SK-N-SH (cell line): ENCODE measurements at places on chromosomes 11 and 22.

DNA sequence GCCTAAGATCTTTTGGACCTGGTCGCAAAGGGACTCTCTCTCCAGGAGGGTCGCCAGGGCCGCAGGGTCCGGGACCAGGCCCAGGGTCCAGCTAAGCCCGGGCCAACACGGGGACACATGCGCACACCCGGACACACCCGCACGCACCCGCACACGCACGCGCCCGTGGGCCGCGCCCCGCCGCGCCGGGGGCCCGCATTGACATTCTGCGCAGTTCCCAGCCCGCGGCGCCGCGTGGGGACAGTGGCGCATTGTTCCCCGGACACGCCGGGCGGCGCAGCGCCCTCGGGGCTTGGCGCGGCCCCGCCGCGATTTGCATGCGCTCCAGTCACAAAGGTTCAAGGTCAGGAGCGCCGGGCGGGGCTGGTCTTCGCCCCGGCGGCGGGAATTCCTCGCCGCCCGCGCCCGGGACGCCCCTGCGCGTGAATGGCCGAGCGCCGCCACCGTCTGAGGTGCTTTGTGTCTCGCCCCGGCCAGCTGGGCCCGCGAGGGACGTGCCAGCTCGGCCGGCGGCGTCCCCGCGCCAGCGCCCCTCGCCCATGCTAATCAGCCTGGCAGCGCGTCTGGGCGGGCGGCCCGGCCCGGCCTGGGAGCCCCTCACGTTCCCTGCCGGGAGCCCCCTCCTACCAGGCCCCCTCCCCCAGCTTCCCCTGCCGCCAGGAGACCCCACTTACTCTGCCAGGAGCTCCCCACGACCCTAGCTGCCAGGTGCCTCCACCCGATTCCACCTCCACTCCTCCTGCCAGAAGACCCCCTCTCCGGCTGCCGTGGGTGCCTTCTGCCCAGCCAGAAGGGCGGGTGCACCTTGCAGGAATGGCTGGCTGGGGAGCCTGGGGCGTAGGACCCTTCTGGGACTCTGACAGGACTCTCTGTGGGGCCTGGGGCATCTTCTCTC is 50.5 kb upstream of the WNT7B start:
- no peak for DNase-seq

DNA sequence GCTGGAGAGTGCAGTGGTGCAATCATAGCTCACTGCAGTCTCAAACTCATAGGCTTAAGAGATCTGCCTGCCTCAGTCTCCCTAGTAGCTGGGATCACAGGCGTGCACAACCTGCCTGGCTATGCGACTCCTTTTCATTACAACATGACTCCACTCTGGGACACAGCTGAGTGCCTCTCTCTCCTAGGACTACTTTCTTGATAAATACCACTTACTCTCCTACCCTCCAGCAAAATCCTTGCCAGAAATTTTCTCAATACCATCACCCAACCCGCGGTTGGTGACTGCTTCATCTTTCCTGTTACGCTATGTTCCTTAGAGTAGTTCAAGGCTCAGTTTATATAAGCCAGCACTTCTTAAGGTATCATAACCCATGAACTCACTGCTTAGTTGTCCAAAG is 26.9 kb downstream of the ARFGAP3 start:
- no peak for DNase-seq

- DNase-seq = no peak
Observed at GRCh38 chr11:59365232-59366018, 6.7 kb downstream of the OR5AN1 start.

GRCh38 chr11:77089004-77089545 is 13.6 kb upstream of the OMP start:
- no peak for DNase-seq

DNA sequence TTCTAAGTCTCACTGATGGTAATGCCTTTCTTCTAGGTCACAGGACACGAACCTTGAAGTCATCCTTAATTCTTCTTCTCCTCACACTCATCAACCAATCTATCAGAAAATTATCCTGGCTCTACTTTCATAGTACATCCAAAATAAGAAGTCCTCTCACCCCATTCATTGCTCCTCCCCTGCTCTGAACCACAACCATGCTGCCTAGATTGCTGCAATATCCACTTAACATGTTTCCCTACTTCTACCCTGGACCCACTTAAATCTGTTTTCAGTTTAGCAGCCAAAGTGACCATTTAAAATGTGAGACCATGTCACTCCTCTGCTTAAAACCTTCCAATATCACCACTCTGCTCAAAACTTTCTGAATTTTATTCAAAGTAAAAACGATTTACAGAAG is 445.9 kb upstream of the FAT3 start:
- no peak for DNase-seq

GRCh38 chr11:120268686-120269085 is 28.7 kb downstream of the POU2F3 start:
- no peak for DNase-seq

- DNase-seq = peak; percentile 46
Observed at GRCh38 chr22:31229402-31230079, 17.4 kb downstream of the LIMK2 start.

DNA sequence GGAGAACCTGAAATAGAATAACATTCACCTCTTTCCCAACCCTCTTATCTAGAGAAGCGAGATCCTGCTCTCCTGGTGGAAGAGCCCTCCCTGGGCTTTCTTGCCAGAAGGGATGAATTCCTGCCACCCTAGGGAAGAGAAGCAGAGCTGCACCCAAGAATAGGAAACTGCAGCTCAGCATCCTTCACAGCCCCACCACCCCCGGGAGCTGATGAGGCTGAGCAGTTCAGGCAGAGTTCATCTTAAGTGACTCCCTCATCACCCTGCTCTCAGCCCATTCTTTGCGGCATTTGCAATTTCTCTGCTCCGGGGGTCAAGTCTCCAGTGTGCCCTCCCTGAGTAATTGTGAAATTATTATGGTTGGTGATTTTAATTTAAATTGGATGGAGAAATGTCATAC is 514.9 kb downstream of the BUD13 start:
- DNase-seq = no peak

GRCh38 chr11:46912526-46913150 is 5.7 kb downstream of the LRP4 start:
- DNase-seq = peak; percentile 52

DNA sequence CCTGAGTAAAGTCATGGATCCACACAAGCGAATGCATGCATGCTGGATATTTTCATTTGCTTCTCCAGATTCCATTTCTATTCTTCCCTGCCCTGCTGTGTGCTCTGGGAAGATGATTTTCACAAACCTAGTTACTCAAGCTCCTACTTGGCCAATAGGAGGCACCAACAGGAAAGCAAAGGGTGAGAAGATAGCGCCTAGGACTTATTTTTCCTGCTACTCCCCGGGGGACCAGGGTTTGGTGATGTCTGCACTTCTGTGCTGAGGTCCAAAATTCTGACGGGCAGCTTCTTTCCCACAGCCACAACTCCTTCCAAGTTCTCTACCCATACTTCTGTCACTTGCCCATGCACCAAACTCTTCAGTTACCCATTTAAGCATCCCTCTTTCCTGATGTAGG is 509.3 kb upstream of the TENM4 start:
- DNase-seq = no peak

- DNase-seq = no peak
Observed at GRCh38 chr11:73099512-73100266, 42.4 kb downstream of the FCHSD2 start.

DNA sequence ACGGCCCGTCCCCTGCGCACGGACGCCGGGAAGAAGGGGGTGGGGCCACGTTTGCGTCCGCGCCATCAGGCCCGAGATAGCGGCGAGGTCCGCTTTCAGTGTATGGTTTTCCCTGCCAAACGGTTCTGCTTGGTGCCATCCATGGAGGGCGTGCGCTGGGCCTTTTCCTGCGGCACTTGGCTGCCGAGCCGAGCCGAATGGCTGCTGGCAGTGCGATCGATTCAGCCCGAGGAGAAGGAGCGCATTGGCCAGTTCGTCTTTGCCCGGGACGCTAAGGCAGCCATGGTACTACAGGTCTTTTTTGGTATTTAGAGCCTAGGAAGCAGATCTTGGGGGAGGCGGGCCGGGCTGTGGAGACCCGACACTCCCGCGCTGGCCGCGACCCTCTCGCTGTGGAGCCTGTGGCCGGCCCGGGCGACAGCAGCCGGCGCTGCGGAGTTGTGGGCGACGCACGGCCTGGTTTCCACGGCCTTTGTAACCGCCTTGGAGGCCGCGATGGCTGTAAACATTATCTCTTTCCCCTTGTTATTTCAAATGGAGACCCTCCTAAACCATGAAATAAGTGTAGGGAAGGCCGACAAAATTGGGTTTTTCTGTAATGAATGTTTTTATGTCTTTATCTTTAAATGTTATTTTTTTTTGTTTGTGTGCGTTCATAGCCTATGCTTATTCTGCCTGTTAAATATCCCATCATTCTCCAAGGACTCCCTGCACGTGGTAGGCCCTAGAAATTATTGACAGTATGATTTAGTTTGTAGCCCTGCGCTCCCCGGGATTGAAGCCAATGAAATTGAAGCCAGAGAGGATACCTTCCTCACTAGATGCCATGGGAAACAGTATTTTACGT is at the start of gene AASDHPPT:
AASDHPPT (plus strand) TSS at position 54 of the 847 bp plus-strand sequence; CDS start at position 103, 49 bp downstream.
- peak; percentile 24 for DNase-seq

DNA sequence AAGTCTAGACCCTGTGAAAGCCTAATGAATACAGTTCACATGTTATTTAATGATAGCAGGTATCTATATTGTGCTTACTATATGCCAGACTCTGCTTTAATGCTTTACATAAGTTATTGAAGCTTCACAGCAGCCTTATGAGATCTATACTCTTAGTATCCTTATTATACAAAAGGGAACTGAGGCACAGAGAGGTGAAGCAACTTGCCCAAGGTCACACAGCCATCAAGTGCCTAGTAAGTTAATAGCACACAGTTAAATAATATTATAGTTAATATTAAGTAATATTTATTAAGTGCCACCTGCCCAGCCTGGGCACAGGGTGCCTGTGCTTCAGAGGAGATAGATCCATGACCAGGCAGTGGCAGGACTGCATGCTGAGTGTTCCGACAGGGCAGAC is 78.1 kb downstream of the TP53I11 start:
- no peak for DNase-seq

- DNase-seq = no peak
Observed at GRCh38 chr22:40533712-40534378, 102.7 kb downstream of the MRTFA start.

DNA sequence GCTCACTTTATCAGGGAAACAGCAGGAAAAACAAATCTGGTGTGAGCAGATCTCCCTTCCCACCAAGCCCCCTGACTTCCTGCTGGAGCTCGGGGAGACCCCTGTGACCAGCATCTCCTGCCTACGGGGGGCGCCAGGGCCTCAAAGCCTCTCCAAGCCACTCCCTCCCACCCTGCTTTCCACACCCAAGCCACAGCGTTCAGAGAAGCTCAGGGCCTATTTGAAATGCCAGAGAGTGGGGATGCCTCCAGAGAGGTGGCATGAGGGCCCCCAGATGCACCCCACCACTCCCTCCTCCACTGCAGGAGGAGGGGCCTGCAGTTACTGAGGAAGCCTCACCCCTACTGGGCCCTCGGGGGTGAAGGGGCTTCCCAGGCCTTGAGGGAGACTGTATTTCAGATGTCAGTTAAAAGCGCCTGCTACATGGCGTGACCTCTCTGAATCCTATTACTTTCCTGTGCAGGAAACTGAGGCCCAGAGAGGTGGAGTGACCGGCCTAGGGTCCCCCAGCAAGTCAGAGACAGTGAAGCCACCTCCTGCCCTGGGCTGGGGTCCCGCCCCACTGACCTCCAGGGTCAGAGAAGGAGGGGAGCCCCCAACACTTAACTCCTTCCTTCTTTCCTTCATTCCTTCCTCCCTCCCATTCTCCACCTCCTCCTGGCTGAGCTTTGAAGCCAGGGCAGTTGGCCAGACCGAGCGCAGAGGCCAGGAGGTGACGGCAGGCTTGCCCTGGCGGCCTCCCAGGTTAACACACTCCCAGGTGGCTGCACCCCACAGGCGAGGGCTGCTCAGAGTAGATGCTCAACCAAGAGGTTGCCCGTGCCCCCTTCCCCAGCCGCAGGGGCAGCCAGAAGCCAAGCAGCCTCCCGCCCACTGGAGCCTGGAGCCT is 6.0 kb upstream of the CDKN1C start:
- DNase-seq = peak; percentile 67

DNA sequence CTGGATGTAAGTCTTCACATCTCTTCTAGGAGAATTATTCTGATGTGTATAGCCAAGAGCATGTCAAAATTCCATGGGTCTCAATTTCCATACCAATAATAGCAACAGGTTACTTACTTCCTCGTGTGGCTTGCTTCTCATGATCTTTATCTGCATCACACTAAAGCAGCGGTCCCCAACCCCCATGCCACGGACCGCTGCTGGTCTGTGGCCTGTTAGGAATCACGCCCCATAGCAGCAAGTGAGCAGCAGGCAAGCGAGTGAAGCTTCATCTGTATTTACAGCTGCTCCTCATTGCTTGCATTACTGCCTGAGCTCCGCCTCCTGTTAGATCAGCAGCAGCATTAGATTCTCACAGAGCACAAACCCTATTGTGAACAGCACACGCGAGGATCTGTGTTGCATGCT is 28.9 kb upstream of the SLC25A1 start:
- no peak for DNase-seq

DNA sequence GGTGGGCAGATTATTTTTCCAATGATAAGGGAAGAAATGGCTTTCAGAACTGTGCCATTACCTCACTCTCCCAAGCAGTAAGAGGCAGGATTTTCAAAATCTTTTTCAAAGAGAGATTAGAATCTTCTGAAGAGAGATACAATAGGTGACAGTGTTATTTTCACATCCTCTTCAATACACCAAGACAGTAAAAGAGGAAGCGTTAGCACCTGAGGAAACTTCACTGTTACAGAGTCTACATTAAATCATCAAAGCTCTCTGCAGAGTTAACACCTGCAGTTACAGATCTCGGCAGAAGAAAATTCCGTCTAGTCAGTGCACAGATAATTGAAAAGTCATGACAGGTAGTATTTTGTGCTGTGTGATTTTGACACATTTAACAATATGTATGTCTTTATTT is 144.9 kb downstream of the PGR start:
- DNase-seq = no peak

DNA sequence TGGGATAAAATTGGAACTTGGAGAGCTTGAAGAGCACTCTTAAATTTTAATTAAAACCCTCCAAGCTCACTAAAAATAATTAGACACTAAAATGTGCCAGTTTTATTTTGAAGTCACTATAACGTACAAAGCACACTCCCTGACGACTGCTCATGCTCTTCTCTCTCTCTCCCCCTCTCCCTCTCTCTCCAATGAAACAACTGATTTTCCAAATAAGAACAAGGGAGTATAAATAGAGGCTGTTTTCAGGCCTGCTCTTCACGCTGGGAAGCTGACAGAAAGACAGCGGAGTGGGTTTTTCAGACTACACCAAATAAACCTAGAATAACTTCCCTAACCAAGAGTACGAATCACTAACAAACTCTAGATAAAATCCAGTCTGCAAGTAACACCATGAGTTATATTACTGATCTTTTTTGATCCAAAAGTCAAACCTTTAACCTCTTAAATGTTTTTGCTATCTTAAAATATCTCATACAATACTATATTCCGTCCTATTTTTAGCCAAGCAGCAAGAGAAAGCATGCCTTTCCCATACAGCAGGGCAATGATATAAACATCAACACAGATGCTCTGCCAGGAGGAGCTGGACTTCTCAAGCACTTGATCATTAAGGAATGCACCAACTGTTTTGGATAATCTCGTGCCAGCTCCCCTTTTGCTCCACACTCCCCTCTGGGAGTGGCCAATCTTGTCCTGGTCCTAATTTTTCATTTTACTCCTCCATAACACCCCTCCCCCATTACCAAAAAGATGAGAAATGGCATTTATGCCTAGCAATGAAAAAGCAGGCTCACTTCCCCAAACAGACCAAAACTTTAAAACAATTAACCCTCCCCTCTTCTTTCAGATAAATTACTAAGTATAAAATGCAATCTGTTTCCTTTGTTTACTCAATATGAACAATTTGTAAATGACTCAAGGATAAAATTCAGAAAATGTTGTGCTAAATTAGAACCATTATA is 116.9 kb downstream of the SOX6 start:
- DNase-seq = no peak

- no peak for DNase-seq
Observed at GRCh38 chr11:63958008-63958407, 16.4 kb upstream of the COX8A start.
